ENCODE measurements at places on chromosomes 7 and 10.
A peak's percentile ranks its signal among the peaks of the same experiment; 100 is the strongest.

DNA sequence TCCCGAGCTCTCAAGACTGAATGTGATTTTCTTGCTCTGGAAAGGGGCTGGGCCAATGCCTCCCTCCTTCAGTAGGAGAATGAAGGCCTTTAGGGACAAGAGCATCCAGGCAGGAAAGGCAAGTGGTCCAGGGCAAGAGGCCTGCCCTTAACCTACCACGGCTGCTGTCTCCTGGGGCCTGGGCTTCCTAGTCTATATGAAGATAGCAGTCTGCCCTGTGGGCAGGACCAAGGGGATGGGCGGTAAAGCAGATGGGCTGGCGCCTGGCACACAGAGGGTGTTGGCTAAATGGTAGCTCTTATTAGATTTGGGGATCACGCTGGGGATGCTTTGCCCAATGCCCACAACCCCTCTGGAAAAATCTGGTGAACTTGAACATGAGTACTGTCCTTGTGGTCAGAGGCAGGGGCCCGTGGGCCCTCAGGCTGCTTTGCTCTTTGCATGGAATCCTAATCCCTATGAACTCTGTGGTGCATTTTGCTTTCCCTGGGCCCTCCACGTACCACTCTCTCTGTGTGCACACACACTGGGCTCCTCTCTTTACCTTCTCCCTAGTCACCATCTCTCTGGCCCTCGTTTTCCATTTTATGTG is 20.3 kb downstream of the CHAT start:
- no peak for DNase-seq

GRCh38 chr10:66378117-66378876 is 547.5 kb upstream of the LRRTM3 start:
- DNase-seq: no peak

GRCh38 chr10:66586073-66586472 is 339.8 kb upstream of the LRRTM3 start:
- no peak for DNase-seq

- no peak for DNase-seq
Measured at GRCh38 chr7:117750612-117751563, 122.4 kb downstream of the CTTNBP2 start.

GRCh38 chr7:143171697-143172096 is 11.5 kb upstream of the TAS2R39 start:
- no peak for DNase-seq

DNA sequence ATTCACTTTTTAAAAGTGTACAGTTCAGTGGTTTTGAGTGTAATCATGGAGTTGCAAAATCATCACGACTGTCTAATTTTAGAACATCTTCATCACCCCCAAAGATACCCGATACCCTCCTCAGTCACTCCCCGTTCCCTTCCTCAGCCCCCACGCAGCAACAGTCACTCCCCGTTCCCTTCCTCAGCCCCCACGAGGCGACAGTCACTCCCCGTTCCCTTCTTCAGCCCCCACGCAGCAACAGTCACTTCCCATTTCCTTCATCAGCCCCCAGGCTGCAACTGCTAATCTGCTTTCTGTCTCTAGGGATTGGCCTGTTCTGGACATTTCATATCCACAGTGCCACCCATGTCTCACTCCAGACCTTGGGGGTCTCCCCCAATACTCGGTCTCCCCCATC is 161.6 kb upstream of the PPP2R2D start:
- no peak for DNase-seq

DNA sequence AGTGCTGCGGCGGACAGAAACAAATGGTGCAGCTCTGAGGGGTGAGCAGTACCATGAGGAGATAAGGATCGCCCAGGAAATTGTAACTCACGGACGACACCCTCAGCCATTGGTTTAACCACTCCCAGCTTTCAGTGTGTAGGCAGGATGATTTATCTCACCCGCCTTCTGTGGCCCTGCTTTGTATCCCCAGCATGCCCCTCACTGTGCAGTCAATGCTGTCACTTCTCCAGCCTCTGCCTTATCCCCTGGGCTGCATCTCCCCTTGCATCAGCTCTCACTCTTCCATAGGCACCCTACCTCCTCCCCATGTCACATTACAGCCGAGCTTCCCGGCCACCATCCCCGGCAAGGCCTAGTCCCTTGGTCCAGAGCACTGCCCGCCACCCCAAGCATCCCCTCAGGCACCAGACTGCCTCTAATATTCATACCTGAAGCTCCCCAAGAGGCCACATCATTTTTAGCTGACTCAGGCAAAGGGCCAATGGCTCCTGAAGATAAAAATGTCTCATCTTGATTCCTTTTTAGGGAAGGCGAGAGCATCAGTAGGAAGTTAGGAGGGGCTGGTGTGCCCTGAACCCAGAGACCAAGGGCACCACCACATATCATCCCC is 77.1 kb downstream of the CARD11 start:
- no peak for DNase-seq

DNA sequence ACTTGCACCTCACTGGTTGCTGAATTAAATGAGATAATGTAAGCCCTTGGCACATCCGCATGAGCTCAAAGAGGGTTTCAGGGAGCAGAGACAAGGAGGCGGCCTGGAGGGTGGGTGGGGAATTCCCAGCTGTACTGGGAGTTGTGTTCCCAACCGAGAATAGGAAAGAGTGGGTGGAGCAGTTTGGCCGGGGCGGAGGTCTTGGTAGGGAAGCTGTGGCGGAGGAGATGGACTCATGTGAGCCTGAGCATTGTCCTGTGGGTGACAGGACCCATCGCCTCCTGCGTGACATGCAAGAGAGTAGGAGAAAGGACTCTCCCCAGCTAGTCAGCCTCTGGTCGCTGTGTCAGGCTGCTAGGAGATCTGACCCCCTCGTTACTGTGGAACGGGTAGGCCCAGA is 41.0 kb upstream of the SAMD8 start:
- DNase-seq: no peak

DNA sequence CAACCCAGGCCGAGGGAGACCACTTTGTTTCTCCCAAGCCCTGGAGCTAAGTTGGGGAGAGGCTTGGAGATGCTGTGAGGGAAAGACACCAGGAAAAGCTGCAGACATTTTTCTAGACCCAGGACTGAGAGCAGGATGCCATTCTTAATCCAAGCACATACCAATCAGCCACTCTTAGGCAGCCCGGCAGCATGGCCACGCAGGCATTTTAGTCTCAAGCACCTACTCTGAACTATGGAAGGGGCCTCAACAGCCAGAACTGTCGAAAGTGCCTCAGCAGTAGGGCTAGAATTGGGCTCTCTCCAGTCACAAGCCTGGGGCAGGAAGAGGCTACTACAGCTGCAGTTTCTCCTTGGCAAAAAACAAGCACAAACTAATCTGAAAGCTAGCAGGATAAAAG is 57.8 kb downstream of the GCC1 start:
- no peak for DNase-seq

- DNase-seq: no peak
Measured at GRCh38 chr7:68619526-68619925, 978.7 kb upstream of the AUTS2 start.

DNA sequence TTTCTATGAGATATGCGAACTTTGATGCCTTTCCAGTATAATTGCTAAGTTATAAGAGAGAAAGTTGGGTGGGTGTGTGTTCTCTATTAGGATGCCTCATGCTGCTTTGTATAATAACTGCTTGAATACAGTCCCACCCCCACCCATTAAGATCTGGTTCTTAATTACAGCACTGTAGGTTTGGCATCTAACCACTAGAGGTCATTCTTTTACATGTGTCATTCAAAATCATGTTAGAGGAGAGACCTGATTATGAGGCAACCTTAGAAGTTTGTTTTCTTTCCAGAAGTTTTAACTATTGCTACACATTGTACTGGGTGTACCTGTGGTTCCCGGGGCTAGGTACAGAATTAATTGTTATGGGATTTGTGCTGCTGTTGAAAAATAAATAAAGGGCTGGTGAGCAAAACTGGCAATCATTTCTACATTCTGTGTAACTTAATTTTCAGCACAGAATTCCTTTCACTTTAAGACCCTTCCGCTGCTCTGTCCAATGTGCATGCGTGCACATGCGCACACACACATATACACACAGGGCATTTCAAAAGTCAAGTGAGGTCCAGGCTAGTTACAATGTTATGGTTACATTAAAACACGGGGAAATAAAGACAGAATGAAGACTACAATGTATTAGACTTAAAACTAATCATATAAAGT is 1156.3 kb downstream of the SORCS3 start:
- no peak for DNase-seq

DNA sequence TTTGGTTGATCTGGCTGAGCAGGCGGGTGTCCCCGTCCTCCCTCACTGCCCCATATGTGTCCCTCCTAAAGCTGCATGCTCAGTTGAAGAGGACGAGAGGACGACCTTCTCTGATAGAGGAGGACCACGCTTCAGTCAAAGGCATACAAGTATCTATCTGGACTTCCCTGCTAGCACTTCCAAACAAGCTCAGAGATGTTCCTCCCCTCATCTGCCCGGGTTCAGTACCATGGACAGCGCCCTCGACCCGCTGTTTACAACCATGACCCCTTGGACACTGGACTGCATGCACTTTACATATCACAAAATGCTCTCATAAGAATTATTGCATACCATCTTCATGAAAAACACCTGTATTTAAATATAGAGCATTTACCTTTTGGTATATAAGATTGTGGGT is 26.9 kb upstream of the TRIM56 start:
- peak; percentile 24 for DNase-seq

GRCh38 chr10:88657901-88658300 is 6.3 kb upstream of the LIPF start:
- DNase-seq: no peak

DNA sequence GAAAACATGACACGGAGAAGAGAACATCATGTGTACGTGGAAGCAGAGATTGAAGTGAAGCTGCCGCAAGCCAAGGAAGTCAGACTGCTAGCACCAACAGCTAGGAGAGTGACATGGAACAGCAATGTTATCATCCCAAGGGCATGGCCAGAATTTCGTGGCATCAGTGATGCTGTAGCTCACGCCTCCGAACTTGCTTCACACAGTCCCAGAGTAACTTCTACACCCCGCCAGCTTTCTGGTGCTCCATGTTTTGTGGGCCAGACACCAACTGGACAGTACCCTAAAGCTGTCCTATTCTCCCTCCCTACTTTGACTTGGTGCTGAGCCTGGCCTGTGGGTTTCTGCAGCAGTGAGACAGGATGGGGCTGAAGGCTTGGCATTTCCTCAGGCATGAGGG is 33.0 kb upstream of the EMX2 start:
- DNase-seq: no peak

DNA sequence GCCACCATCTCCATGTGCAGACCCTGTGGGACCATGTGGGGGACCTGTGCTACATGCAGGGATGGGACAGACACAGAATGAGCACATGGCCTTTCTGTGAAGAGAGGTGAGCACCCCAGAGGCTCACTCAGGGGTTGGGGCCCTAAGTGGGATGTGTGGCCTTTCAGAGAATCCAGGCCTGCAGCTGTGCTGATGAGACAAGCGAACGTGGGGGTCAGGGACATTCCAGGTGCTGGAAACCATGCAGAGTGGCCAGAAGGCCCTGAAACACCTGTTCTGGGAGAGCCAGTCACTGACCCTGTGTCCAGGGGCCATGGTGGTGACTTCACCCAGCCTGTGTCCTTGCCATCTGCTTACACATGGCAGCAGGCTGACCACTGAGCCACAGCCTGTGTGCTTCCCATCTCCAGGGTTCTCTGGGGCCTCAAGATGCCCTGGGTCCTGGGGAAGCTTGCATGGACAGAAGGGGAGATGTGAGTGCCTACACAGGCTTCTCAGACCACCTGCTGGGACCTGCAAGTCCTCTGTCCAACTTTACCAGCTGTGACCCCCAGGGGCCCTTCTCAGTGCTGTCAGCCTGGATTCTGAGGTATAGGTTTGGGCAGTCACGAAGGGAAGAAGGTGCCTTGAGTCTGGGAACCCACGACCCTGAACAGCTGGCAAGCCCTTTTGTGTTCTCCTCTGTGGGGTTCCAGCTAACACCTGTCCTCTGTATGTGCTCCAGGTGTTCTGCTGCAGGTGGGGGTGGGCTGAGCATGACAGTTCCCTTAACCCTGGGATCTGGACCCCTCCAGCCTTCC is 17.6 kb downstream of the RAMP3 start:
- no peak for DNase-seq

GRCh38 chr10:71294091-71294561 is 24.9 kb upstream of the SLC29A3 start:
- no peak for DNase-seq

- no peak for DNase-seq
Measured at GRCh38 chr7:90461219-90461618, 8.2 kb upstream of the PTTG1IP2 start.

DNA sequence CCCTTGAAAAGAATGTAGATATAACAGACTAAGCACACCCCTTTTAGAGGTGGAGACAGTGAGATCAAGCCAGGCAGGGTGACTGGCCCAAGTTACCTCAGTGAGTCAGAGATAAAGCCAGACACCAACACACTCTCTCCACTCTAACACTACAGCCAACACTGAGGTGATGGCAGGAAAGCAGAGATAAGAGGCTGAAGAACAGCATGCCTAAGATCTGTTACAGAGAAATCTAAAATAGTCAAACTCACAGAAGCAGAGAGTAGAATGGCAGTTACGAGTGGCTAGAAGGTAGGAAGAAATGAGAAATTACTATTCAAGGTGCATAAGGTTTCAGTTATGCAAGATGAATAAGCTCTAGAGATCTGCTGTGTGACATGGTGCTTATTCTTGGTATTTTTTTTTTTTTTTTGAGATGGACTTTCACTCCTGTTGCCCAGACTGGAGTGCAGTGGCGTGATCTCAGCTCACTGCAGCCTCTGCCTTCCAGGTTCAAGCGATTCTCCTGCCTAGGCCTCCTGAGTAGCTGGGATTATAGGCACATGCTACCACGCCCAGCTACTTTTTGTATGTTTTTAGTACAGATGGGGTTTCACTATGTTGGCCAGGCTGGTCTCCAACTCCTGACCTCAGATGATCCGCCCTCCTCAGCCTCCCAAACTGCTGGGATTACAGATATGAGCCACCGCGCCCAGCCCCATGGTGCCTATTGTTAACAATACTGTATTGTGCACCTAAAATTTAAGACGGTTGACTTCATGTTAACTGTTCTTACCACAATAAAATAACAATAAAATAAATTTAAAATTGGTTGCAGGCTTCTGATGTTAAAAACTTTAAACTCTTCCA is 28.7 kb downstream of the ICA1 start:
- no peak for DNase-seq

DNA sequence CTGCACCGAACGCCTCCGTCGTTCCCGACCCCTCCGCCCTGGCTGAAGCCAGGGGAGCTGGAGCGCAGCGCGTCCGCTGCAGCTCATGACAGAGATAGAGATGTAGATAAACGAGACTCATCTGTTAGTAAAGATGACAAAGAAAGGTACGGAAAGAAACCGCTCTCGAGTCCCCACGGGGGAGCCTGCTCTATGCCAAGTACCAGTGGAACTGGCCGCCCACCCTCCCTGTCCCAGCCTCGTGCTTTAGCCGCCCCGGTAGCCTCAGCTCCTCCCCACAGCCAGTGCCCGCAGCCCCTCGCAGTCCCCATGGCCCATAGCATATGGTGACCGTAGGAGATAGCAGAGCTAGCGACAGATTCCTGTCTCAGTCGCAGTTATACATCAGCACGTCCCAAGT is 344.7 kb upstream of the GALNT17 start:
- DNase-seq: no peak

GRCh38 chr10:114998993-114999392 is 61.0 kb downstream of the TRUB1 start:
- no peak for DNase-seq

- no peak for DNase-seq
Measured at GRCh38 chr7:148327379-148327778, 263.2 kb upstream of the C7orf33 start.

GRCh38 chr10:19783721-19784120 is 32.5 kb upstream of the PLXDC2 start:
- no peak for DNase-seq

GRCh38 chr7:4202154-4202736 is 479.9 kb upstream of the FOXK1 start:
- DNase-seq: no peak

- no peak for DNase-seq
Measured at GRCh38 chr10:117535298-117536071, 7.1 kb upstream of the EMX2 start.

All from stimulated activated CD4-positive, alpha-beta T cell treated with anti-CD3 and anti-CD28 coated beads, Interleukin-12 subunit alpha, Interleukin-12 subunit beta, amount 100 ng/mL, for 24 hours (primary cell).